Stimulated activated CD8-positive, alpha-beta memory T cell treated with anti-CD3 and anti-CD28 coated beads, Interleukin-4, amount 100 ng/mL, for 1 hour (primary cell): ENCODE measurements at places on chromosomes 11 and 22.

GRCh38 chr11:18243783-18244362 lies 4.6 kb downstream of the SAA2 start:
- peak; percentile 4 for DNase-seq

DNA sequence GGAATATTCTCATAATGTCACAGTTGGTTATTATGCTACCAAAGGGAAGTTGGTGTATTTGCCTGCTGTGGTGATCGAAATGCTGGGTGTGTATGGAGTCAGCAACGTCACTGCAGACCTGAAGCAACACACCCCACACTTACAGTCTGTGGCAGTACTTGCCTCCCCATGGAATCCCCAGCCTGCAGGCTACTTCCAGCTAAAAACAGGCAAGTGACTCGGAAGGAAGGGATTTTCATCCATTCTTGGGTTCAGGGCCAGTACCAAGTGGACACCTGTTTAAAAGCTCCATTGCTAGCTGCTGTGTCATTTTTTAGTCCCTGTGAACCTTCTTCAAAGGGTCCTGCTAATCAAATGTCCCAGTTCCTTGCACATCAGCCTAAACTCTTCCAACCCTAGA lies 149.6 kb downstream of the C11orf91 start:
- DNase-seq: no peak

DNA sequence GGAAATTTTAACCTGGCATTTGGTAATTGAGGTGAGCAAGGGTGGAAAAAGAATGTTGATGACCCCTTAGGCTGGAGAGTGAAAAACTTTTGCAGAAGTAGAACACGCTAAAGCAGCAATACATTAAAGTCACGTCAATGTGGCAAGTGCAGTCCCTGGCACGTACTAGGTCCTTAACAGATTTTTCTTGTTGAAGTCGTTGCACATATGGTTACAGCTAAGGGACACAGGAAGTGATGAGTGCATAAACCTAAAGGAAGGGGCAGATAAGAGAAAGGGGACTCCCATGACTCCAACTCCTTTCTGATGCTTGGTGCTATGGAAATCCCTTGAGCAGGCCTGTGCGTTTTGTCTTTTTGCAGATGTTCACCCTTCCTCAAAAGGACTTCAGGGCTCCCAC lies 1.2 kb downstream of the ACCS start:
- no peak for DNase-seq

DNA sequence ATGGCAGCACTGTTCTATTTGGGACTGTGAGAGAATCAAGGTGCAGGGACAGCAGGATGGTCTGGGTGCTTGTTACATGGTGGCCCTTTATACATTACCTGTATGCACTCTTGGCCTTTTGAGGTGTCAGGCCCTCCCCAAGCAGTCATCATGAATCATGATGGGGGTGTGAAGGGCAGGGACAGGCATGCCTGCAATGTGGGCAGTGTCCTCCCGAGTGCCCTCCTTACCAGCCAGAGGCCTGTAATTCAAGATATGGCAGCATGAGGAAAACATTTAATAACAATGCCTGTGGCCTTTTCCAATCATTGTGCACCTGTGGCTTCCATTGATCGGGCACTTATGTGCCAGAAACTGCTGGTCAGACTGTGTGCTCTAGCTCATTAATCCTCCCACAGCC lies 25.5 kb upstream of the CYP2D6 start:
- no peak for DNase-seq

- DNase-seq: no peak
Measured at GRCh38 chr11:127238321-127238720, 237.8 kb upstream of the KIRREL3 start.

- peak; percentile 25 for DNase-seq
Measured at GRCh38 chr22:43376765-43377547, 33.8 kb upstream of the SCUBE1 start.

DNA sequence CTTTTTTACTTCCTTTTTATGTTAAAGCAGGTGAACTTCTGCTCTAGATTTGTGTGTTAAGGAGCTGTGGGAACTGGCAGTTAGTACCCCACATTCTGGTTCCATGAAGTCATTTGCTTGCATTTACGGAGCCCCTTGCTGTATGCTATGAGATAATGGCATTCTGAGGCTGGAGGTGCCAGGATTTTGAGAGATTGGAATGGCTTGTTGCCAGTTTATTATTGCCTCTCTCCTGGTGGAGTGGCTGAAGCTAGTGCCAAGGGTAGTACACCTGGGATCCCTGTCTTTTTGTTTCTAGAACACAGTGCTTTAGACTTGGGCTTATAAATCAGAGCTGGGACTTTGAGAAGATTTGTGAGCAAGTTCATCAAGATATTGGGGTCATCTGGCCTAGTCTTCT lies 73.8 kb downstream of the STIM1 start:
- DNase-seq: no peak

GRCh38 chr22:29062286-29062821 lies 723 bp upstream of the C22orf31 start:
- no peak for DNase-seq
